Activated CD4-positive, alpha-beta T cell treated with anti-CD3 and anti-CD28 coated beads for 1 hour (primary cell): ENCODE measurements at places on chromosomes 12 and 14.

- DNase-seq: no peak
Observed at GRCh38 chr12:125503128-125503527, 437.9 kb downstream of the AACS start.

GRCh38 chr12:79665212-79665887, 25.4 kb downstream of the PAWR start:
- DNase-seq: no peak

GRCh38 chr14:61719344-61720293, 24.3 kb downstream of the HIF1A start:
- no peak for DNase-seq

GRCh38 chr12:14545144-14546124, 22.2 kb downstream of the PLBD1 start:
- DNase-seq: no peak

GRCh38 chr12:86727160-86727559, 471.0 kb upstream of the MGAT4C start:
- DNase-seq: no peak

- no peak for DNase-seq
Observed at GRCh38 chr12:3632754-3633153, 120.2 kb downstream of the CRACR2A start.

DNA sequence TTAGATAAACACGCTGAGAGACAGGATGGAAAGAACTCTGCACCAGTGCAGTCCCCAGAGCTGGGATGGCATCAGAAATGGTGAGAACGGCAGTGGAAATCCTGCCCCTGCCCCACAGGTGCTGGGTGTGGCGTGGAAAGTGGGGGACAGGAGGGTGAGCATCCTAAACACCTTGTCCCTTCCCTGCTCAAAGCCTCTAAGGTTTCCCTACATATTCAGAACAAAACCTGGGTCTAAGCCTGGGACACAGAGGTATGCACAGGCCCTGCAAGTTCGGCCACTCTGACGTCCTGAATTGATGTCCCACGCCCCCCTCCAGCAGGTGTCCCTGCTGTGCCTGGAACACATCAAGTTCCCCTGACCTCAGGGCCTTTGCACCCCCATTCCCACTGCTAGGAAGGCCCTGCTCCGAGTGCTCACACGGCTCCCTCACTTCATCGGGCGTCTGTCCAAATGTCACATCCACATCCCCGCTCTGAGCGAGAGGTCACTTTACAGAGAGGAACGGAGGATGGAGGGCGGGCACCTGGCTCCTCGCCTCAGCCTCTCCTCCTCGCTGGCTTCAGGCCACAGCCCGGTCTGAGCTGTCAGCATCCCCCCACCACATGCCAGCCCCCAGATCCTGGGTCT, 38.5 kb upstream of the SFSWAP start:
- no peak for DNase-seq

DNA sequence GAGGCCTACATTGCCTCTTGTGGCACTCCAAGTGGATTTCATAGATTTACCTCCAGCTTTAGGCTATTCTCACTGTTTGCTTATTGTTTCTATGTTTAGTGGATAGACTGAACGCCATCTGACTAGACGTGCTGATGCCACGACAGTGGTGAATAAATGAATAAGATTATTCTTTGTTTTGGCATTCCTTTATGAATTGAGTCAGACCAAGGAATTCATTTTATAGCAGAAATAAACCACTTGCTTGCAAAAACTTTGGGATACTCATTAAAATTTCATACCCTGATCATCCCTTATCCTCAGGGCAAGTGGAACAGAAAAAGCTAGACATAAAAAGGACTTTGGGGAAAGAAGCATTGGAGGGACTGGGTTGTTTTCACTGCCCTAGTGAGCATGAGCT, 71.7 kb upstream of the FERMT2 start:
- no peak for DNase-seq

- DNase-seq: no peak
Observed at GRCh38 chr12:116337312-116337711, 59.8 kb upstream of the MED13L start.

DNA sequence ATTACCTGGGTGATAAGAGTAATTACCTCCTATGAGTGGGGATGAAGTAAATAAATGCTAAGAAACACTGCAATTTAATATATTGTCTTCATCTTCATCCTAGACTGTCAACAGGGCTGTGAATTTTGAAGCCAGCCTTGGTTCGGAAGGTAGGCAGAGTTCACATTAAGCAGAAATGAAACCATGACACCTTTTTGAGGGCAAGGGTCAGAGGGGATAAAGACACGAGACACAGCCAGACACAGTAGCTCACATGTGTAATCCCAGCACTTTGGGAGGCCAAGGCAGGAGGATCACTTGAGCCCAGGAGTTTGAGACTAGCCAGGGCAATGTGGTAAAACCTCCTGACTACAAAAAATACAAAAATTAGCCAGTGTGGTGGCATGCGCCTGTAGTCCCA, 224.7 kb downstream of the MON2 start:
- DNase-seq: no peak

DNA sequence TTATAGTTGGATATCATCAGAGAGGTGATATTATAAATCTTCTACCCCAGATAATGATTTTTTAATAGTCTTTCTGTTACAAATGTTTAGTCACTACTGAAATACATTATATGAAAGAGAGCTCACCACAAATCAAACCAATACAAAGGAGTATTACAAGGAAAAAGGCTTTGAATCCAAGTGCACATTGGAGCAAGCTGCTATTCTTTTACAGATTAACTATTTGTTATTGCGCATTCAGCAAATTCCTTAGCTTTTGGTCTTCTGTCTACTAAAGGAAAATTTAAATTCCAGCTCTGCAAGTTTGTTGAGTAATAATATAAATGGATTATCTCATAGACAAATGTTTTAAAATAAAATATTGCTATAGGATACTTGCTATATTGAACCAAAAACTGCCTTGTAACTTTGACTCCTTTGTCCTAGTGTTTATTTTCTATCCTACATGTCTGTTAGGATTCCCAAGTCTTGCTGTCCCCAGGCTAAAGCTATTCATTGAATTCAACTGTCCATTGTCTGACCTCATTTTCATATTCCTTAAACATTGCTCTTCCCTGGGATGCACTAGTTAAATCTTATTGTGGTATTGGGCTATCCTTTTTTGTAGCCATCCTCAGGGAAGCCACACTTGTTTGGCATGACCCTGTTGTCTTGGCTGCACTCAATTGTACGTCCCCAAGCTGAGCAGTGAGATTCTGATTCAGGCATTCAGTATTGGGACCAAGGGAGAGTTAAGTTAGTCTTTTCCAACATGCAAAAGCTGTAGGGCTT, 41.5 kb downstream of the PDE3A start:
- no peak for DNase-seq

GRCh38 chr12:66041651-66042363, 88.7 kb downstream of the LLPH start:
- DNase-seq: no peak

DNA sequence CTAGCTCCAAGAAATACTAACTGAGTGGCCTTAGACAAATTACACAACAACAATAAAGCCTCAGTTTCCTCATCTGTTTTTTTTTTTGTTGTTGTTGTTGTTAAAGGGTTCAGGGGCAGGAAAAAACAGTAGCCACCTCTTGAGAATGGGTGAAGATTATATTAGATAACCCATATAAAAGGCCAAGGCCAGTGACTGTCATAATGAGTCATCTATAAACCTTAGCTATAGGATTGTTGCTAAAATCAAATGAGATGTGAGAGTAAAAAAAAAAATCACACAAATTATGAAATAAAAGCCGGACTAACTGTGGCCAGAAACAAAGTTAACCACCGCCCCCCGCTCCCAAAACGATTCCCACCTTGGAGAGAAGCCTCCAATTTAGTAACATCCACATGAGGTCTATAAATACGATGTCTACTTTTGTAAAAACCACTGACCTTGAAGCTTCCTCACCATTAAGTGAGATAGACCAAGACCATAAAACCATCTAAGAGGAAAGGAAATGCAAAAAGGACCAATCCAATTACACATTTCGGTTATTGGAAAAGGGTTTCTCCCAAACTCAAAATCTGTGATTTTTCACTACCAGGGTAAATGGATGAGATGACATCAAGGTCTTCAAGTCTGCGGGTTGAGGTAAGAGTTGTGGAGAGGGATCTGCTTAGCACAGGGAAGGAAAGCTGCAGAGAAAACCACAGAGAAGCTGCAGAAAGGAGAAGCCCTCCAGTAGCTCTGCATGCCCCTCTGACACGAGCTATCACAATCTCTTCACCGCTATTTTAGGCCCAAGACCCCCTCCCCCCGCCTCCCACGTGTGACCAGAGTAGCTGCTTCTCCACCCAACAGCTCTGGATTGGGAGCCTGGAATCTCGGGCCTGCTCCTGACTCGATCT, 1.0 kb downstream of the NAA25 start:
- no peak for DNase-seq

DNA sequence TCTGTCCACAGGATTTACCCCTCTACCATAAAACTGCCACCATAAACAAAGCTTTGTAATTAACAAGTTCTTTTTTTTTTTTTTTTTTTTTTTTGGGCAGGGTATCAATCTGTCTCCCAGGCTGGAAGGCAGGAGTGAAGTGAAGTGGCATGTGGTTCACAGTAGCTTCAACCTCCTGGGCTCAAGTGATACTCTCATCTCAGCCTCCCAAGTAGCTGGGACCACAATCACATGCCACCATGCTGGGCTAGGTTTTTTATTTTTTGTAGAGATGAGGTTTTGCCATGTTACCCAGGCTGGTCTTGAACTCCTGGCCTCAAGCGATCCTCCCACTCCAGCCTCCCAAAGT, 61.1 kb upstream of the NUDT4 start:
- no peak for DNase-seq

- DNase-seq: no peak
Observed at GRCh38 chr14:73235531-73236155, 1.7 kb upstream of the PAPLN start.

DNA sequence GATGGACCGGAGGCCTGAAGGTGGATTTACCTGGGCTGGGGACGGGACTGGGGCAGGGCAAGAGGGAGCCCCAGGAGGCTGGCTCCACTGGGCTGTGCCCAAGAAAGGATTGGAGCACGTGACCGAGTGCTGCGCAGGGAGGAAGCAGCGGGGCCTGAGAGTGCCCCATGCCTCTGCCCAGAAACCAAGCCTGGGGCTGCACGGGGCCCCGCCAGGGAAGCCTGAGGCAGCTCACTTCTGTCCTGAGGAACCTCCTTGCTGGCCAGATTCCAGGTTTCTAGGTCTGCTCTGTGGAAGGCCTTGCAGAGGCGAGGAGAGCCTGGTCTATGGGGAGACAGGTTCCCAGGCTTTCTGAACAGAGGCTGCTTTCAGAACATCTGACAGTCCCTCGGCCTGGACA, 10.4 kb downstream of the NGB start:
- no peak for DNase-seq
